Glutamatergic neuron (in vitro differentiated cells): ENCODE measurements at places on chromosomes 7 and 10.

- no peak for DNase-seq
Observed at GRCh38 chr10:124611738-124612137, 132.4 kb downstream of the FAM53B start.

- no peak for DNase-seq
Observed at GRCh38 chr10:77671594-77672252, 34.1 kb upstream of the KCNMA1 start.

GRCh38 chr7:27103489-27104226 is 1.2 kb upstream of the HOXA2 start:
- no peak for DNase-seq

GRCh38 chr10:89633484-89633883 is 11.6 kb downstream of the PANK1 start:
- no peak for DNase-seq

- no peak for DNase-seq
Observed at GRCh38 chr10:78871796-78872195, 197.0 kb upstream of the ZMIZ1 start.

DNA sequence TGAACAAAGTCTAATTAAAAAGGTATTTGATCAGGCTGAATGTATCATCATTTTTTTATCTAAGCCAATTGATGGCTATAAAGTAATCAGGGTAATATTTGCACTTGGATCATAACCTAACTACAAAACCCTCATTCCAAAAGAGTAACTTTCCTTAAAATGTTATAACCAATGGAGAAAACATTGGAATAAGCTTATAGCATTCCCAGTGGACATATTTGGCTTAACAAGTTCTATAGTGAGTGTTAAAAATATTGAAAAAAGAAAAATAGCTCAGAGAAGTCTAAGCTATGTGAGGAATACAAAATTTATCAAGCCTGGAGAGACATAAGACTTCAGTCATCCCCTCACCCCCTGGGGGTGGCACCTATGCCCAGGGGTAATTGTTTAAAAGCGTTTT is 358.8 kb downstream of the LRRTM3 start:
- DNase-seq = no peak

DNA sequence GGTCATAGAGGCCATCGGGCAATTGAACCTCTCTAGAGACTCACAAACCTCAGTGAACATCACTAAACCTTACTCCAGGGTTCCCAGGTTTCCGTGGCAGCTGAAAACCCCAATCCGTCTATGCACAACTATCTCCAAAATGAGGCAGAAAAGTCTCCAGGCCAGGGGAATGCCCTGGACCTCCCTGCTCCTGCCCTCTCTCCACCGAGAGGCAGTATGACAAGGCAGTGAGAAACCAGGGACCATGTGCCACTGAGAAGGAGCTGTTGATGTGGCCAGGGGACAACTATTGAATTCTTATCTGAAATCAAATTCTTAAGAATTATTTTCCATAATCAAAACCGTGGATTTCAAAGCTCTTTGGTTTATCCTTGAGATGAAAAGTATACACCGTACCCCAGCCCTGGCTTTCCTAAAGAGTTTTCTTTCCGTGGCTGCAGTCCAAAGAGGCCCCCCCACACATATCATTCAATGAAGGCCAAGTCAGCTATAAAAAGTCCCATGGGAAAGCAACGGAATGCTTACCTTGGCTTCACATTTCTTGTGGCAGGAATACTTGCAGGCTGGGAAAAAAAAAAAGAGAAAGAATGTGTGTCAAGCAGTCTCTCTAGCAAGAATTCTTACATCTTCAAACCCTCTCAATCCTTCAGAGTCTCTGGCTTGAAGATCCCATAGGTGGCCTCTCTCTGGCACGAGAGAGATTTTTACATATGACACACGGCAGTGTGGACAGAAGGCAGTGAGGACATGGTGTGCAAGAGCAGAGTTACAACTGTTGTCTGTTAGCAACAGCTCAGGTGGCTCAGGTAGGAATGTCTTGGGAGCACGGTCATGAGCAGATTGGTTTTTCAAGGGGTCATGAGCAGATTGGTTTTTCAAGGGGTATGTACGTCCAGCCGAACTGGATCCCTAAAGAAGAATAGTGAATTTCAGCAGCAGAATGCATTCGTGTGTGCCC is 75.2 kb downstream of the TNS3 start:
- DNase-seq = no peak

- DNase-seq = no peak
Observed at GRCh38 chr7:92584953-92585352, 5.2 kb downstream of the FAM133B start.

GRCh38 chr10:43879742-43880141 is 231.1 kb upstream of the ZNF32 start:
- no peak for DNase-seq
